Gastroesophageal sphincter (tissue), 4 donors: ENCODE measurements at places on chromosomes 13 and 19.
A peak's percentile ranks its signal among the peaks of the same experiment; 100 is the strongest.

DNA sequence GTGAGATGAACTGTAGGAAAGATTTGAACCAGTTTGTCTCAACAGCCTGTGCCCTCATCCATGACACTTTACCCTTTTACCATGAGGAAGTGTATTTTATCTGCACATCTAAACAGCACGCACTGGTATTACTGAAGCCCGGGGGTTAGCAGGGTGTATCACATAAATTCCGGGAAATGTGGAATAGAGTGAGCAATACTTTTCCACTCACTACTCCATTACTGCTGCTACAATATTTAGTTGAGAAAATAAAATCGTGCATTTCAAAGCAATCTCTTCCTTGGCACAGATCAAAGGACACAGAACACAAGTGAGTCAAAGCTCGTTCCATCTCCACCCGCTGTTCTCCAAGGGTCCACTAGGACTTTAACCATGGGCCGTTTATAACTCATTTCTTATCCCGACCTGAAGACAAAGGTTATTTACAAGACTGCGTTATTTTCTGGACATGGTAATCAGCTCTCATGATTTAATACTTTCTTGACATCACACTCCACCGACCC lies 35.2 kb downstream of the STK24 start:
- no peak for ATAC-seq

DNA sequence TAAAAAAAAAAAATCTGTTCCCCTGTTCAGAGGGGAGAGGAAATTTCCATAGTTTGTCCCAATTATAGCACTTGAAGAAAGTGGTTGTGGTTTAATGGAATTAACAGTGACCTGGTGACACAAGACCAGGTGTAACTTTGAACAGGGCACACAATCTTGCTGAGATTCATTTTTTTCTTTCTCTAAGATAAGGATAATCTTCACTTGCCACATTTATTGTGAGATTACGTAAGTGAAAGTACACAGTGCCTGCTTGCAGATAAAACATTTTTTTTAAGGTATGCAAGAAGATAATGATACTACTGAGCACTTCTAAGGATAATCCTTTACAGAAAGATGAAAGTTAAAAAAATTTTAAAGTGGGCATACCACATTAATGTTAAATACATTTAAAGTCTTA lies 448.1 kb downstream of the DIAPH3 start:
- no peak for ATAC-seq

GRCh38 chr13:100365680-100366079 lies 222.9 kb downstream of the GGACT start:
- ATAC-seq = no peak

GRCh38 chr13:112859817-112860190 lies 109.2 kb upstream of the MCF2L start:
- ATAC-seq = peak; percentile 22

DNA sequence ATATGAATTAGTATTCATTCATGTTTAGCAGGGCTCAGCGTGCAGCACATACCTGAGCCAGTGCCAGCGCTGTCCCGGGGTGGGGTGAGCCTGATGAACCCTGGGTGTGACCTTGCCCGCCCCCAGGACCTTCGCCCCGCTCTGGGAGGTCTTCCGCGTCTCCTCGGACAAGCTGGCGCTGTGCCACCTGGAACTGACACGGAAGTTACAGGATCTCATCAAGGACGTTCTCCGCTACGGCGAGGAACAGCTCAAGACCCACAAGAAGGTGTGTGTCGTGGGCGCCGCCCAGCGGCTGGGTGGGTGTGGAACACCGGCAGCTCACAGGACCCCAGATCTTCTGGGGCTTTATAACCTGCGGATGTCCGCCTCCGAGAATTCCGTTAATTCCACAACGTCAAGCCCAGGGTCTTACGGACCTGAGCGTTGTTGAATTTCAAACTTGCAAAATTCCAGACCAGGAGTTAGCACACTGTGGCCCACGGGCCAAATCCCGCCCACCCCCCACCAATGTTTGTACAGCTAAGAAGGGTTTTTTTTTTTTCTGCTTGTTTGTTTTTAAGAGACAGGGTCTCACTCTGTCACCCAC lies 15.4 kb downstream of the FCHO1 start:
- peak; percentile 77 for ATAC-seq

DNA sequence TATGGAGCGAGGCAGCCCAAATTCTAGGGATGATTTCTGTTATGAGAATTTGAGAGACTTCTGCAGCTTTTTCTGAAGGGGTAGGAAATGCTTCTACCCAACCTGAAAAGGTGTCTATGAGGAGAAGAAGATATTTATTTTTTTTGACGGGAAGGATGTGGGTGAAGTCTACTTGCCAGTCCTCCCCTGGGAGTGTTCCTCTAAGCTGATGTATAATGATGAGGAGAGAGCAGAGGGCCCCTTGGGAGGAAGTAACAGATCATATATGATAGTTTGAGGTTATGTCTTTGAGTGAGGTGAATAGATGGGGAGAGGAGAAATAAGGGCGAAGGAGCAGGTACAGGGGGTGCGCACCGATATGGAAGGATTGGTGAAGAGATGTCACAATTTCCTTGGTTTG lies 910.6 kb upstream of the SLITRK5 start:
- no peak for ATAC-seq

DNA sequence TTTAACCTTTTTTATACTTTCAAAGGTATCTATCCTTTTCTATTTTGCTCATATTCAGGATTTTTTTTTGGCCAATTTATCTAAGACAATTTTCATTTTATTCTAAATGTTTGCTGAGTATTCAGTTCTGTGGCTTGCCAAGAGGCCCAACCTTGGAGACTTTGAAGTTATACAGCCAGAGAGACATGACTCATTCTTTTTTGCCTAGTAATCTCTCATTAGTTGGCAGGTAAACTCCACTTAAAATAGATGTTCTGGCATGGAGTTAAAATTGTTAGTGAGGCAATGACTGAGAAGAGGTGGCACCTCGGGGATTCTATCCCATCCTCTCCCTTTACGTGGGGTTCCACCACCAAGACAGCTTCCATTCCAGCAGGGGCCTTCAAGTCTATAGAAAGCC lies 213.8 kb downstream of the KCTD12 start:
- no peak for ATAC-seq

- no peak for ATAC-seq
Measured at GRCh38 chr13:91136806-91137205, 210.7 kb upstream of the MIR17HG start.

- no peak for ATAC-seq
Measured at GRCh38 chr13:70178346-70178745, 70.1 kb upstream of the KLHL1 start.

- peak; percentile 62 for ATAC-seq
Measured at GRCh38 chr19:1252821-1253513, 4.6 kb downstream of the MIDN start.

GRCh38 chr19:2653710-2654707 lies 48.5 kb downstream of the GNG7 start:
- no peak for ATAC-seq

DNA sequence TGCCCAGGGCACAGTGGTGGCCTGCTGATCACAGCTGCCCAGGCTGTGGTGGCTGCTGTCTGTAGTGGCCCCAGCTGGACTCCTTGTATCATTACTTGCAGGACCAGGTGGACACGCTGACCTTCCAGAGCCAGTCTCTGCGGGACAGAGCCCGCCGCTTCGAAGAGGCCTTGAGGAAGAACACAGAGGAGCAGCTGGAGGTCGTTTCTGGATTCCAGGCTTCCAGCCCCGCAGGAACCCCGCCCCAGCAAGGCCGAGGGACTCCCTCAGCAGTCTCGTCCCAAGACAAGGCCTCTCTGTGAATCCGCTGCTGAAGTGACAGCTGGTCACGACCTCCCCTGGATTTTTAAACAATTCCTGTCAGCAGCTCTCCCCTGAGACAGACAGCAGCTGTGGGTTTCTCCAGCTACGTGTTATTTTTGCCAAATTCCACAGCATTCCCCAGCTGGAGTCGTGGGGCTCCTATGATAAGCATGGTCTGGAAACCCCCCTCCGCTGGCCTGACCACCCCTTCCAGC lies 98.3 kb downstream of the SLC7A1 start:
- ATAC-seq = peak; percentile 65

GRCh38 chr13:84925443-84925842 lies 873.8 kb downstream of the SLITRK6 start:
- no peak for ATAC-seq

GRCh38 chr19:51921949-51922348 lies 5.3 kb upstream of the ZNF613 start:
- no peak for ATAC-seq
